CD4-positive, alpha-beta T cell treated with Interleukin-6 at 100 ng/mL for 8 hours (primary cell): ENCODE measurements at places on chromosomes 13 and 19.

- DNase-seq: peak; percentile 79
Observed at GRCh38 chr19:3163230-3163886, 15.2 kb upstream of the S1PR4 start.

DNA sequence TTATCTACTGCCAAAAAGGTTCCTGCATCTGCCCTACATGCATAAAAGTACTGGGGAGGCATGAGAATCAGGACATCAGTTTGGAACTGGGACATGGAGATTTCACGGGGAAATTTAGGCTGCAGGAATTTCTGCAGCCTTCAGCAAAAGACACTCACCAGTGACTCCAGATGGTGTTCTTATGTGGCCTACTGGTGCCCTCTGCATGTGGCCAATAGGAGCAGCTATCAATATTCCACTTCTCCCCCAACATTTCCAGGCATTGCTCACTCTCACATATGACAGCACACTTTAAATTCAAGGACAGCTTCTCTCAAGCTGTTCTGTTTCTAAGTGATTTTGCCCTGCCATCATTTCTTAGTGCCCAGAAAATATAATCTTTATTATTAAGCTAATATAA, 570.5 kb upstream of the ARGLU1 start:
- DNase-seq: no peak

DNA sequence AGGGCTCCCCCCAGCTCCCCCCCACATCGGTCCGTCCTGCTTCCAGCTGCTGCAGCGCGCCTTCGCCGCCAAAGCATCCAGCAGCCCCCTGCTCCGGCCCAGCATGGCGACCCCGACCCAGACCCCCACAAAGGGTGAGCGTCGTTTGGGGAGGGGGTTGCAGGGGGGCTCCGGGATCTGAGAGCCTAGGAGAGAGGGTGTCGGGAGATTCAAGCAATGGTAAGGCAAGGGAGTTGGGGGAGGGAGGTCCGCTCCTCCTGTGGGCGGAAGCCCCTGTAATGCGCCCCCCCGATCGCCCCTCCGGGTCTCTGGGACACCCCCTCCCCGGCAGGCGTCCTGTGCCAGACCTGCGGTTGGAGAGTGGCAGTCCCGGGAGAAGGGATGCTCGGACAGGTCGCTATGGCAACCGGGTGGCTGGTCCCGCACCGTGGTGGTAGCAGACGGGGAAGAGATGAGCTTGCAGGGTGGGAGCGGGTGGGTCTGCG, at the start of gene FXYD7:
FXYD7 (plus strand) TSS at position 25 of the 485 bp plus-strand sequence; CDS start at position 104, 79 bp downstream.
- no peak for DNase-seq

GRCh38 chr19:6930190-6930589, 42.8 kb downstream of the ADGRE1 start:
- DNase-seq: no peak

- no peak for DNase-seq
Observed at GRCh38 chr19:14139944-14140343, 3.6 kb upstream of the ASF1B start.

- no peak for DNase-seq
Observed at GRCh38 chr19:5142725-5143097, 173.8 kb downstream of the KDM4B start.

DNA sequence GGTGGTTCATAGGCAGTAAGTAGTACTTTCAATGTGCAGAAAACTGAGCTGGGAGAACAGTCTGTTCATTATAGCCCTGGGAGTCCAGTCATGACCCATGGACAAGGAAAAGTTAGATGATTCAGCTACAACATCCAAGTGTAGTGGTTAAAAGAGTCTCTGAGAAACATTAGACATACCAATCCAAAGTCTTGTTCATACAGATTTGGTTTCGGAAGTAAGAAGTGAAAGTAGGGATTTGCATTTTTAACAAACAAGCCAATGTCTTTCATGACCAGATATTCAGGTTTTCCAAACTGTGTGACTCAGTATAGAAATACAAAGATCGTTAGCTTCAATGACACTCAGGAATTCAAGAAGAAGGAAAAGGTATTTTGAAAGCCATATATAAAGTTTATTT, 345.3 kb downstream of the SLITRK1 start:
- DNase-seq: no peak

GRCh38 chr13:44359983-44360375, 13.6 kb upstream of the SERP2 start:
- no peak for DNase-seq

- DNase-seq: no peak
Observed at GRCh38 chr19:13804830-13805683, 9.8 kb downstream of the ZSWIM4 start.

GRCh38 chr19:3508771-3509535, 2.8 kb downstream of the FZR1 start:
- no peak for DNase-seq

DNA sequence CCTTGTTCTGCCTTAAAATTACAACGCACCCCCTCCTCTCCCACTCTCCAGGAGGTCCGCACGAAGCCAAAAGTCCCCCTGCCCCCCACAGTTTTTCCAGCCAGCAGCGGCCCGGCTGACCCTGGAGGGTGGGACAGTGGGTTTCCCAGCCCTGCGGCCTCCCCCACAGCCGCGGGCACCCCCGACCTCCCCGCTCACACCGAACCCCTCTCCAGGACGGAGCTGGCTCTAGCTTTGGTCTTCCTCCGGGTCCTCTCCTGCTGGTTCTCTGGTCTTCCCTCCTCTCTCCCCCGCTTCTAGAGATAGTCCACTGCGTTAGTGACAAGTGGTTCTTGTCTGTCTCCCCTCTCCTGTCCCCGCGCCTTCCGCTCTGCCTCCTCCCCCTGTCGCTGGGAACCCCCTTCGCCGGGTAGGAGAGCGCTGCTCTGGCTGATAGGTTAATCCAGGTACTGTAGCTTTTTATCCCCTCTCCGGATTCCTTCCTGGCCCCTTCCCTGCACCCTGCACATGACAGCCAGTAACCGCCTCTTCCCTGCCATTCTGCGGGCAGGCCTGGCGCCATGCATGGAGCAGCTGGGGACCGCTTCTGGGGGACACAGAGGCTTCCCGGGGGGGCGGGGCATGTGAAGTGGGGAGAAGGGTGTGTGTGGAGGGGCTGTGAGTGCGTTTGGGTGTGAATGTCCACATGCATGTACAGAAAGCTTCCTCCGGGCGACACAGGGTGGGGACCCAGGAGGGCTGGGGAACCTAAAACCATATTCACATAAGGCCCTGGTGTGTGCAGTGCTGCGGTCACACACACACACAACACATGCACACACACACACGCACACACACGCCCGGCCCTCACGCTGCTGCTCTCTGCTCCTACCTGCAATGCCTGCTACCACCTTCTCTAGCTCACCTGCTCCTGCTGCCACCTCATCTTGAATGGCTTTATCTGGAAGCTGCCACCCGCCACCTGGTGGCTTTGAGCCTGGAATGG, 17.2 kb downstream of the PRR36 start:
- DNase-seq: no peak

DNA sequence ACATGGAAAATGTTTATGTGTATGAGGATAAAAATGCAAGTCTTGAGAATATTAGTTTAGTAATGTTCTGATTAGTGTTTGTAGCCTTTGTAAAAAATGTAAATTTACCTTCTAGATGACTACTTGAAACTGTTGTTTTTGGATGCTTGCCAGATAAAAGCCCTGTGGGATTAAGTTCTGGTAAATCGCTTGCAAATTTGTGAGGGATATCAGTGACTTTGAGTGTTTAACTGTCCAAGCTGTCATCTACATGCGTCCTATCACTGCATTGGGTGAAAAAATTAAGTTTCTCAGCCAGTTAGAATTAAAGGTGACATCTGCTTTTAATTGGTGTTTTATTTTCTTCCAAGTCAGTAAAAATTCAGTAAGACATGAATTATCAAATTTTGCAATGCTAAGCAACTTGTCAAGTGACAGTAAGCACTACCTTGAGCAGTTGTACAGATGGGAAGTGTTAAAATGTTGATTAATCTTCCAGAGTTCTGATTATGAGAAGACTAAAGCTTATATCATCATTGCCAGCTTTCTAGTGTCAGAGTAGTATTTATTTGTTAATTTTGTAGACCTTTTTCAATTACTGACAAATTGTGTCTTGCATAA, 88.0 kb downstream of the PCCA start:
- no peak for DNase-seq

GRCh38 chr19:4538601-4538954, 1.3 kb downstream of the LRG1 start:
- no peak for DNase-seq

GRCh38 chr13:114002771-114003321, 29.0 kb upstream of the C13orf46 start:
- DNase-seq: no peak

DNA sequence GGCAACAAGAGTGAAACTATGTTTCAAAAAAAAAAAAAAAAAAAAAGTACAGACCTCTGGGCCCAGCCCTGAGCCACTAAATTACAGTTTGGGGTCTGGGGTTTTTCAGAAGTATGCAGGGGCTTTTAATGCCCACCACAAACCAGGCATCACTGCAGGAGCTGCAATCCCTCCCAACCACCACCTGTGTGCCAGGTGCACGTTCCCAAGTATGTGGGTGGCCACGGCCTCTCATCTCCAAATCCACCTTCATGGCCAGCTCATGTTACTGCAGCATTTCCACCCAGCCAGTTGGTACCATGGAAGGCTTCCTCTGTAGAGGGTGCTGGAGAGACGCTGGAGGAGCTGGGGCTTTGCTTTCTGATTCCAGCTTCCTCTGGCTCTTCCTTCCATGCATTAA, 26.5 kb downstream of the CEP89 start:
- DNase-seq: no peak

- no peak for DNase-seq
Observed at GRCh38 chr13:51767100-51767499, 36.9 kb downstream of the DHRS12 start.

- DNase-seq: no peak
Observed at GRCh38 chr19:3710265-3710812, 2.2 kb downstream of the TJP3 start.

- no peak for DNase-seq
Observed at GRCh38 chr19:48844472-48844871, 8.2 kb upstream of the HSD17B14 start.

- no peak for DNase-seq
Observed at GRCh38 chr13:90091611-90092010, 1255.9 kb upstream of the MIR17HG start.

DNA sequence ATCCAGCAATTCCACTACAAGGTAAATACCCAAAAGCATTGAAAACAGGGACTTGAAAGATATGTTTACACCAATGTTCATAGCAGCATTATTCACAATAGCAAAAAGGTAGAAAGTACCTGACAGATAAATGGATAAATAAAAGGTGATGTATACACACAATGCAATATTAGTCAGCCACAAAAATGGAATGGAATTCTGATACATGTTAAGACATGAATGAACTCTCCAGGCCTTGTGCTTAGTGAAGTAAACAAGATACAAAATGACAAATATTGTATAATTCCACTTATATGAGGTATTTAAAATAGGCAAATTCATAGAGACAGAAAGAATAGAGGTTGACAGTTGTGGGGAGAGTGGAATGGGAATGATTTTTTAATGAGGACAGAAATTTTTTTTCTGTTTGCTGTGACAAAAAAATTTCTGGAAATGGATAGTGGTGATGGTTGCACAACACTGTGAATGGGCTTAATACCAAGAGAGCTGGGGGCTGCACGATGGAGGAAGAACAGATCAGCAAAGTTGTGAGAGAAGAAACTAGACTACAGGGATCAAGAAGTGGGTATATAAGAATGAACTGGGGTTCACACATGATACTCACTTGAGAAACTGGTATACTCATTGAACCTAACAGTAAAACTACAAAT, 137.2 kb downstream of the MZT1 start:
- DNase-seq: no peak

- no peak for DNase-seq
Observed at GRCh38 chr19:5933391-5934068, 19.5 kb downstream of the CAPS start.

GRCh38 chr13:73254827-73255226, 196.0 kb downstream of the KLF5 start:
- DNase-seq: no peak

GRCh38 chr19:53520547-53521372, 17.2 kb upstream of the ZNF331 start:
- peak; percentile 94 for DNase-seq

GRCh38 chr13:103195762-103196161, 129.5 kb upstream of the SLC10A2 start:
- no peak for DNase-seq

DNA sequence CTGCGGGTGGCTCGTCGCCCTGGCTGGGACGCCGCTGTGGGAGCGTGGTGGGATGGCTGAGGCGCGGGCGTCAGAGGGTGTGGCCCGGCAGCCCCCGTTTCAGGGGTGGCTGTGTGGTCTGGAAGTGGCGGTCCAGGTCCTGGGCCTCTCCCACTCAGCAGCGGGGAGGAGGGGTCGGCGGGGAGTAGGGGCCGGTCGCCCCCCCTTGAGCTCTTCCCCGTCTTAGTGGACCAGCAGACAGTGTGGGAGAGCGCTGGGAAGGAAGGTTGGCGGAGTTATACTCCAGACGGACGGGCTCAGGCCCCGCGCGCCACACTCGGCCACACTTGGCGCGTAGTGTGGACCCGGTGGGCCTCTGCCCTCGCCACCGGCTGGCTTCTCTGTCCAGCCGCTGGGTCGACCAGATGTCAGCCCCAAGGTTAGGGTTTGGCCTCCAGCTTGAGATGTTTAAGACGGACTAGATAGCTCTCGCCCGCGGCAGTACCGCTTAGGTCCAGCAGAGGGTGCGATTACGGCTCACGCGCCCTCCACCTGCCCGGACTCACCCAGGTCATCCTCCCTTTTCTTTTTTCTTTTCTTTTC, 21.7 kb upstream of the ZNF429 start:
- DNase-seq: peak; percentile 68

- no peak for DNase-seq
Observed at GRCh38 chr13:57073983-57074382, 66.7 kb upstream of the PRR20A start.

GRCh38 chr19:50557009-50557613, 11.1 kb downstream of the LRRC4B start:
- DNase-seq: no peak
